ENCODE measurements at places on chromosomes 16 and 17.
A peak's percentile ranks its signal among the peaks of the same experiment; 100 is the strongest.

GRCh38 chr16:74999219-74999608, 390 bp downstream of the ZNRF1 start:
- peak; percentile 27 for DNase-seq

DNA sequence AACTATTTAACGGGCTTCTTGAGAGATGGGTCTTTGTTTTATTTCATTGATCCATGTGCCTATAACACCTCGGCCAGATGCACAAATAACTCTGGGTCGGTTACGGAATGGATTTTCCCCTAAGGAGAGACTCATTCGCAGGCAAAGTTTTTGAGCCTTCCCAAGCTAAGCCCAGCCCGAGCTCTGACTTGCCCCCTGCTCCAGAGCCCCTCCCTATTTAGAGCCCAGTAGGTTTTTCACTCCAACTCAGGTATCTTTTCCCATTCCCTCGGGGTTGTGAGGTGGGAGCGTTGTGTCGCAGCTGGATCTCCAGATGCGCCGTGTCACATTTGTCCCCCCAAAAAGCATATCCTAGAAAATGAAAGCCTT, 812 bp upstream of the MYOCD start:
- no peak for DNase-seq

DNA sequence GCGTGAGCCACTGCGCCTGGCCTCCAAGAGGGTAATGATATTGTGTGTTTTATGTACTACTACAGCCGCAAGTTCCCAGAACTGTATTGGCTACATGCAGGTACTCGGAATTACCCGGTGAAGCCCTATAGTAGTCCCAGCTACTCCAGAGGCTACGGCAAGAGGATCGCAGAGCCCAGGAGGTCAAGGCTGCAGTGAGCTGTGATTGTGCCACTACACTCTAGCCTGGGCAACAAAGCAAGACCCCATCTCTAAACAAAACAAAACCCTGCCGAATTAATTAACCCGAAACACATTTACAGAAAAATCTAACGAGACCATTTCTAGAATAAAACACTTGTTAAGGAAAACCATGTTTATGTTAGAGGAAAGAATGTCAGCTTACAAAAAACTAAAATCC, 2.2 kb upstream of the USP22 start:
- no peak for DNase-seq

GRCh38 chr17:48494335-48494734, 36.5 kb downstream of the HOXB1 start:
- DNase-seq: no peak

- no peak for DNase-seq
Measured at GRCh38 chr17:34475296-34475695, 104.1 kb upstream of the TMEM132E start.

All from stimulated activated CD8-positive, alpha-beta memory T cell treated with anti-CD3 and anti-CD28 coated beads, Interleukin-7, amount 100 ng/mL, for 4 hours (primary cell).